ENCODE measurements at places on chromosomes 12 and 14. TPM values are rescaled to one million over a fixed set of nuclear protein-coding genes. Genes with fewer than 3 reads are reported as not detected.

Gene GDF3
- total RNA-seq: not detected

Gene SMCO2
- total RNA-seq: 0.46 TPM

Gene LRRC10
- total RNA-seq: not detected

Gene SLC4A8
- 42.7 TPM for total RNA-seq

Gene RTL1
- 0.92 TPM for total RNA-seq

Gene CABP1
- total RNA-seq: 3.2 TPM

Gene SERPINA9
- total RNA-seq: not detected

Gene CLECL1
- total RNA-seq: not detected

Gene ATP2A2
- 222 TPM for total RNA-seq

Gene PTPRO
- 126 TPM for total RNA-seq

Gene PPP4R4
- total RNA-seq: 11.8 TPM

Gene CBX5
- 201 TPM for total RNA-seq

Gene PCNX1
- 135 TPM for total RNA-seq

Gene TMEM132C
- total RNA-seq: 8.1 TPM

Gene C1R
- 6.7 TPM for total RNA-seq

Gene VRTN
- total RNA-seq: not detected

Gene TRIM9
- total RNA-seq: 61.4 TPM

Gene PLA2G1B
- total RNA-seq: not detected

Gene PARP11
- total RNA-seq: 15.2 TPM

Gene MANSC4
- not detected for total RNA-seq

Gene EXOC3L4
- total RNA-seq: 0.46 TPM

Gene RTRAF
- total RNA-seq: 44.8 TPM

Gene GPR137C
- 43.4 TPM for total RNA-seq
